Activated T-cell treated with anti-CD3 and anti-CD28 coated beads, Interleukin-2, amount 50 U/mL, for 72 hours (primary cell): ENCODE measurements at places on chromosomes 2 and 18. TPM values are rescaled to one million over a fixed set of nuclear protein-coding genes. Genes with fewer than 3 reads are reported as not detected.

DUSP28 gene
- total RNA-seq, result 7.3 TPM

ATG9A gene
- 51.4 TPM for total RNA-seq

CTAGE1 gene
- not detected for total RNA-seq

FOSL2 gene
- total RNA-seq, result 248 TPM

CNTNAP5 gene
- total RNA-seq, result not detected

AGXT gene
- not detected for total RNA-seq

TSPYL6 gene
- total RNA-seq, result not detected

IL1B gene
- total RNA-seq, result not detected

GPD2 gene
- 24.9 TPM for total RNA-seq

RMDN2 gene
- total RNA-seq, result 2.6 TPM

REEP1 gene
- total RNA-seq, result 0.63 TPM

PRKAG3 gene
- total RNA-seq, result not detected

MDH1 gene
- total RNA-seq, result 170 TPM

TMEM163 gene
- total RNA-seq, result 0.12 TPM

INO80B gene
- total RNA-seq, result 39.2 TPM

GALNT13 gene
- total RNA-seq, result not detected

GRB14 gene
- total RNA-seq, result not detected

DPP10 gene
- total RNA-seq, result not detected
